ENCODE measurements at places on chromosomes 1 and 21.
A peak's percentile ranks its signal among the peaks of the same experiment; 100 is the strongest.

DNA sequence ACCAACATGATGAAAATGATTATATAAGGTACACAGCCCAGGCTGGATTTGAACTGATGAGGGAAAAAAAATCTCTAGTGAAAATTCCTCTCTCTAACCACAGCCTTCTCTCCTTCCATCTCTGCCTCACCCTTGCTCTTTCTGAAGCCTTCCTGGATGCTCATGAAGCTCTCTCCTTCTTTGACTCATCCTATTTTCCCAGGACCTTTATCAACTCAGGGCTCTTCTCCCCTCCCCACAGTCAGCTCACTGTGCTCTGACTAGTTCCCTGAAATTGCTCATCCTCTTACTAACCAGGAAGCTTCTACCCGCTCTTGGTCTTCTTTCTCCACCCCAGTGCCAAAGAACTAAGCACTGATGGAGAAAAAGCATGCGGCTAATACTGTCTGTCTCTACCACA is 46.4 kb upstream of the ERG start:
- no peak for DNase-seq

DNA sequence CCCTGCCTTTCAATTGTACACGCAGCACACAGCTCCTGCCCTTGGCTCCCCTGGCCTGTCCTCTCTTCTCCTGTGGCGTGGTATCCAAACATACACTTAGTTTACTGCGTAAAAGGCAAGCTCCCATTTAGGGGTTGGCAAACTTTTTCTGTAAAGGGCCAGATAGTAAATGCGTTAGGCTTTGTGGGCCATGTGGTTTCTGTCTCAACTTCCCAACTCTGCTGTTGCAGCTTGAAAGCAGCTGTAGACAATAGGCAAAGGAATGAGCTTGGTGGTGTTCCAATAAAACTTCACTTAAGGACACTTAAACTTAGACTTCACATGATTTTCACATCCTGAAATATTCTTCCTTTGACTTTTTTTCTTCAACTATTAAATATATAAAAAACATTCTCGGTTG is 63.3 kb downstream of the RHOU start:
- no peak for DNase-seq

DNA sequence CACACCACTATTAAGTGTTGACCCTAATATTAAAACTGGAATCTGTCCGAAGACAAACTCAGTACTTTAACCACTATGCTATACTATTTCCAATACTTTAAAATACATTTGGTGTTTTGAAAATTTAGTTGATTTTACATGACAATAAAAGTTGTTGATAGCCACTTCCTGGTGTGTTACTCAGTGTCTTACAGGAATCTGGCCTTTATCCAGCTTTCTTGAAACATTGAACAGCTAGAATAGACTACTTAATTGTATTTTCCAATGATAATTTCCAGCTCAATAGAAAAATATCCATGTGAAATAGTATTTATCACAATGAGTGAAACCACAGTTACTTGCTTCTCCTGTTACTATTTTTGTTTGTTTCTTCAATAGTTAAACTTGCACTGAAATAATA is 369.6 kb upstream of the ADGRL4 start:
- DNase-seq, result no peak

GRCh38 chr1:42334240-42335049 is 590 bp downstream of the FOXJ3 start:
- peak; percentile 46 for DNase-seq

DNA sequence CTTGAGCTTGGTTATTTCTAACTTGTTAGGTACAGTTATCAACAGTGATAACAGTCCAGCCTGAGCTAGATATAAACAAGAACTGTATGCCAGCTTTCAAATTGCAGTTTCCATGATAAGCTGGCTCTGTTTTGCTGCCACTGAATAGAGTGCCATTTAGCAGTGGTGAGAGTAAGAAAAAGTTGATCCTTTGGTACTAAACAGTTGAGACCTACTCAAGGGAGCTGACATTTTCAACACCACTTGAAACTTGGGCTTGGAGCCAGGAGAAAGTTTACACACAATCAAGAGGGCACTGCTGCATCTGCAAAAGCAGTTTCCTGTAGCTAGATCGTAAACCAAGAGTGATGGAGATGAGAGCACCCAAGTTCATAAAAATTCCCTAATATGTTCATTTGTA is 131.3 kb downstream of the RGS7 start:
- DNase-seq, result no peak

DNA sequence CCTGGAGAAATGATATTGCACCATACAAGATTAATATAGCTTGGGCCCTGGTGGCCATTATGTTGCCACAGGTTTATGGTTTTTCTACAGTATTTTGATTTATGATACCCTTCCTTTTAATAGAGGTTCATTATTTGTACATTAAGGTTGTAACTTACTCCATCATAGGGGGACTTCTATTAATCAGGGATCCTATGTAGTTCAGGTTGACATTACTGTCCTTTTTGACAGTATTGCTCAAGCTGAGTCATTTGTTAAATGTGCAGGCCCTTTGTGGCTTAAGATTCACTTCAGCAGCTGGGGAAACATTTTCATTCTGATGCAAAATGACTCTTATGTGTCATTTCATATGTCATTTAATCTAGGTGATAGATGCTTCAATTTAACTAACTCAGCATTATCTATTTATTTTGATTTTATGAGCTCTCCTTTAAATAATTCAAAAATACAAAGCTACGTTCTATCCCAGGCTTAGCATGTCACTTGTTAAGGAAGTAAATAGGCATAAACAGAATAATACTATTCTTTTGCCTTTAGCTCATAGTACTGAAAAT is 686.9 kb upstream of the NCAM2 start:
- no peak for DNase-seq

DNA sequence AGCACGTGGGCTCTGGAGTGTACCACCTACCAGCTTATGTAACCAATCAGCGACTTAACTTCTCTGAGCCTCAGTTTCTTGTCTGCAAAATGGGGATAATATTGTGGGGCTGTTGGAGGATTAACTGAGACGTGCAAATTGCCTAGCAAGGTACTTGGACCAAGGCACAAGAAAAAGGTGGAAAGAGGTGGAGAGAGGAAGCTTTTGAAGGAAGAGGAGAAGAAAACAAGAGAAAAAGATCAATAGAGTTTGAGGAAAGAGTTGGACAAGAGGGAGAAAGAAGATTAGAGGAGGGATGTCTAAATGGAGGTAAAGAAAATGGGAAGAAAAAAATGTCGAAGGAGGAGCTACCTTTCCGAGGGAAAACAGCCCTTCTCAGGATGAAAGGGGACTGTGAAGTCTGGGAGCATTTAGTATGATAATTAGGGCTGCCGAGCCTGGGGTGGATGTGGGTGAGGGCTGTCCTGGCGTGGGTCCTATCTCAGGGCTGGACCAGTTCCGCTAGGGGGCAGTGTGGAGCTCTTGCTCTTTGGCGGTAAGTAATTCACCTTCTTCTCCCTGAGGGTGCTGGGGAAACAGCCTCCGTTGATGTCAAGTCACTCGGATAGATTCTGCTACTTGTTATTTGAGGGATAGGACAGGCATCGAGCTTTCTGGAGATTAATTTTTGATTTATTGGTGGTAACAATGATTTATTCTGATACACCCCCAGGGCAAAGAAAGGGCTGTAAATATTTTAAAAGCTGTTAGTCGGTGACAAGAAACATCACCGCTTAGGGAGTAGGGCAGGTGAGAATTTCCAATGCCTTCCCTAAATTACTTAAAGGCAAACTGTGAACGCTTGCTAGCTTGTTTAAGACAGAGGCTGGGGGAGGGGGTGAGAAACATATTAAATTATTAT is 79.0 kb upstream of the NFASC start:
- DNase-seq, result peak; percentile 94

- DNase-seq, result no peak
These were observed 35.6 kb upstream of the C21orf91 start for GRCh38 chr21:17854745-17855144.

DNA sequence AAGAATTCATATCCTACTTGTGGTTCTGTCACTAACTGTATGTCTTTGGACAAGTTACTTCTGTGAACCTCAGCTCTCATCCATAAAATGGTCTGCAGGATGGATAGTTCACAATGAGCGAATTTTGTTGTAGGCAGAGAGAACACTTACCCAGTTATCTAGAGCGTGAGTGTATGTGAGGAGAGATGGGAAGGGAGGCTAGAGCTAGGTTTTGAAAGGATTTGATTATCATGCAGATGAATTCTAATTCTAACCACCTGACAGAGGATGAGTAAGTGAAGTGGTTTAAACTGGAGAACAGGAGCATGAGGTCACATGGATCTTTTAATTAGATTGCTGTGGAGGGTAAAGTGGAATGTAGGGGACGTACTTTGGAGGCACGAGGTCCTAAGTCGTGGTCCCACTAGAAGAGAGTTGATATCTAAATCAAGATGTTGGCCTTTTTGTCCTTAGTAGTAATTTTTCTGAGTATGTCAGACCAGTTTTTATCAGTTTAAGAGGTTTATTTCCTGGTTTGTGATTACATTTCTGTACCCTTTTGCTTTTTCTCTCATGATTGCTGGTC is 5.0 kb downstream of the SUCO start:
- DNase-seq, result peak; percentile 52

- no peak for DNase-seq
These were observed 71.5 kb upstream of the DISP3 start for GRCh38 chr1:11407301-11407994.

GRCh38 chr1:55483523-55483922 is 268.4 kb upstream of the USP24 start:
- DNase-seq, result peak; percentile 40

- no peak for DNase-seq
These were observed 177.5 kb downstream of the VPS13D start for GRCh38 chr1:12407050-12407961.

GRCh38 chr1:177165069-177165439 is 542 bp upstream of the ASTN1 start:
- DNase-seq, result no peak

DNA sequence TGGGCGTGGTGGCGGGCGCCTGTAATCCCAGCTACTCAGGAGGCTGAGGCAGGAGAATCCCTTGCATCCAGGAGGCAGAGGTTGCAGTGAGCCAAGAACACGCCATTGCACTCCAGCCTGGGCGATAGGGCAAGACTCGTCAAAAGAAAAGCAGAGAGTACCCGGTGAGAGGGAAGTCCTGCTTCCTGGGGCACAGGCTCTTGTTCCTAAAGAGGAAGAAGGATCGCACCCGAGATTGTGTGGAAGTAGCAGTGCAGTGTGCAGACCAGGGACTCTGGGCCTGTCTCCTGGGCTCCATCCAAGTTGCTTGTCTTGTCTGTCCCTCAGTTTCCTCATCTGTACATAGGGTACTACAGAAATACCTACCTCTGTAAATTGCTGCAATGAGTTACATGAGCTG is 29.6 kb downstream of the NBPF3 start:
- DNase-seq, result no peak

DNA sequence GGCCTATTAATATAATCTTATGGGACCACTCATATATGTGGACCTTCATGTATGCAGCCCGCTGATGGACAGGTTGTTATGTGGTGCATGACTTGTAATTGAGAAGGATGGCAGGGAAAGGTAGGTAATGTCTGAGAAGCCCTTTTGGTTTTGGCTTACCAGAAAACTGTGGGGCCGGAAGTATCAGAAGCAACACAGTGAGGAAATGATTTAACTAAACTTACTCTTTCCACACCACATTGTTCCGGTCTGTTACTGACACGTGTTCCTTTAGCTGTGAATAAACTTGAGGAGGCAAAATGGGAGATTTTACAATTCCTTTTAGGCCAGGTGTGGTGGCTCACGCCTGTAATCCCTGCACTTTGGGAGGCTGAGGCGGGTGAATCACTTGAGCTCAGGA is 32.4 kb downstream of the KIF1B start:
- DNase-seq, result no peak

- no peak for DNase-seq
These were observed 5.3 kb upstream of the TNN start for GRCh38 chr1:175062339-175062738.

- DNase-seq, result no peak
These were observed 8.4 kb upstream of the GALNT2 start for GRCh38 chr1:230058626-230059025.

DNA sequence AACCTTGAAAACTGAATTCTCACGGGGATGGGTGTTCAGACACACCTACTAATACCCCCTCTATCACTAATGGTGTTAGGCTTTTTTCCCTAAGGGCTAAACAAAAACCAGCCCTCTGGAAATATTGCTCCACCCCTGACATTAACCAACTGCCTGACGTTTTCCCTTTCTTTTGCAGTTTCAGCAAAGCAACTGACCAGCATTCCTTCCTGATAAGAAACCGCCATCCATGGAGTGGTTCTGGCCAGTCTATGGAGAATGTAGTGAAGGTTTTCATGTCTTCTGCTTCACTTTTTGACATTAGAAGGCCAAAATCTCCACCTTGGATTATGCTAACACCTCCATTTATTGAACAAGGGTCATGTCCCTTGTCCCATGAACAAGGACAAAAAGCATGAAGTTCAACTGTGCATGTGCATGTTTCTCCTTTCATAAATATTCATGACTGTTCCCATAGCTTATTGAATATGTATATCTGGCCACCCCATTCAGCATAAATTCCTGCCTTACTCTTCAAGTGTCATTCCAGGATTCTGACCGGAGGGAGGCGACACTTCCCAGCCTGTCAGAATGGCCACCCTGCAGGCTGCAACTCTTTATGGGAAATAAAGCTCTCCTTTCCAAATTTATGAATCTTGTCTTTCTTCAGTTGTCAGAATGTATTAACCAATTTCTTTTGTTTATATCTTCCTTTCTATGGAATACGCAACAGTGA is 314.3 kb downstream of the HHIPL2 start:
- DNase-seq, result no peak

DNA sequence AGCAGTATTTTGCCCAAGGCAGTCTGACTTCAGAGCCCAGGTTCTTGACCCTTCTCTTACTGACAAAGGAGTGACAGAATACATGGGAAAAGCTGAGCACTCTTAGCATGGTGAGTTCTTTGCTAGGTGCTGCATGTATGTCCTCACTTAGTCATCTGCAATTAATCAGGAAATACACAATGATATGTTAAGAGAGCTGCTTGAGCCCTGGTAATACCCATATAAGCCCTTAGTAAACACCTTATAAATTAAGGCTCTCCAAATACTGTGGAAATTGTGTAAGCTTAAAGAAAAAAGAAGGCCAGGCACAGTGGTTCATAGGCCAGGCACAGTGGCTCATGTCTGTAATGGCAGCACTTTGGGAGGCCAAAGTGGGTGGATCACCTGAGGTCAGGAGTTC is 14.0 kb upstream of the TMEM81 start:
- no peak for DNase-seq

DNA sequence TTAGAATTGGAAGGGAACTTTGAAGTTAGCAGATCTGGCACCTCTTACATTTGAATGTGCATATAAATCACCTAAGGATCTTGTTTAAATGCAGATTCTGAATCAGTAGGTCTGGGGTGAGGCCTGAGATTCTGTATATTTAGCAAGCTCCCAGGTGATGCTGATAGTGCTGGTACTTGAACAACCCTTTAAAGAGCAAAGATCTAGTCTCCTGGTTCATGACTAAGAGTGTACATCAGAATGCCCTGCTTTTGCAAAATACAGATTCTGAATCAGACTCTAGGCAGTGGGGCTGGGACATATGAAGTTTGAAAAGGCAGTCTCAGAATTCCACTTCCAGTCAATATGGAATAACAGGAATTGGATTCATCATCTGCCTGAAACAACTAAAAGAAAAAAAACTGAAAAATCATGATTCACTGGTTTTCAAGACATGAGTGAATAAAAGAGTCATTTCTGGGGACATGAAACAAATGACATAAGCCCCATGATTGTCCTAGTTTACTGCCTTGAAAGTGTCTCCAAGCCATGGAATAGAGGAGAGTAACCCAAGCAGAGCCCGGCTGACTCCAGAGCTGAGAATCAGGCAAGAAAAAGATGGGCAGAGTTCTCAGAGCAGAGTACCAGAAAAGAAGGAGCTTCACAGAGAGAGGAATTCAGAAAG is 149.6 kb upstream of the SGIP1 start:
- DNase-seq, result no peak

Data from NT2/D1 (cell line).